ENCODE measurements at places on chromosomes 2 and 18.

DNA sequence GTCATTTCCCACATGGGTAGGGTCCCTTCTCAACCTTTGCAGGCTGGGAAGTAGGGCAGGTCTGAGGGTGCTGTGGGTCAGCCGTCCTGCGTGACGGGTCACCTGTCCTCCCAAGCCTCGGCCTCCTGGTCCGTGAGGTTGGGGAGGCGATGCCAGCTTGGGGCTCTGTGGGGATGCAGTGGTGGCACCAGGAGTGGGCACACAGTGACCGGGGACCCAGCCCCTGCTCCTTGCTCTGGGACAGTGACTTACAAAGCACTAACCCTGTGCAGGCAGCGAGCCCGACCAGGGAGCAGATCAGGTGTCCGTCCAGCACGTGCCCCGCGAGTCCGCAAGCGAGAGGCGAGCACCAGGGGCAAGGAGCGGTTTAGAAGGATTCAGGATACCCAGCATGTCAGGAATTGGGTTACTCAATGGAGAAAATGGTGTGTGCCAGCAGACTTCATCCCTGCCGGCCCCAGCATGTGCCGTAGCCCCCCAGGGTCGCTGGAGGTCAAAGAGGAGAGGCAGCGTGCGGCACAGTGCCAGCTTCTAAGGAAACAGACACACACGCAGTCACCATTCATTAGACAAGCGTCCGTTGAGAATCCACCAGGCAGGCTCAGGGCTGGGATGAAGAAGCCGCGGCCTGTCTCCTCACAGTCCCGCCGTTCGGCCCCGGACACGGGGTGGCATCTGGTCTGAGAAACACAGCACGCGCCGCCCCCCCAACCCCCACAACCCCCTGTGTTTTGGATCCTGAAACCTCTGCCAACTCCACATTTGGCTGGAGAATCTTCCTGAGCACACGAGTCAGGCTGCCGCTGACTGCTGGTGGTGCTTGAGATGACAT, 11.7 kb downstream of the COLEC11 start:
- DNase-seq, result no peak

DNA sequence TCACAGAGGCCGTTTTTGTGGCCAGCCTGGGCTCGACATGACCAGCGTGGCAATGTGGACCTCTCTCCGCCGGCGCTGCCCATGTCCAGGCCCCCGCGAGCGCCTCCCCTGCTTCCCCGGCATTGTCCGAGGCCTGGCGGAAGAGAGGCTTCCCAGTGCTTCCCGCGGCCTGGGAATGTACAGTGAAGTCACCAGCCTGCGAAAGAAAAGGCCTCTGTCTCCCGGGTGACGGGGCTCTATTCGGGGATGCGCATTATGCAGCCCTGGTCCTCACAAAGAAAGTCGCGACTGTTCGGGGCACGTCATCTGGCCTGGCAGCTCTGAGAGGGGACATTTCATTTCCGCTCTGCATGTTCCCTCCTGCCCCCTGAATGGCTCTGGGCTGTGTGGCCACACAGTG, 109.2 kb upstream of the AGAP1 start:
- no peak for DNase-seq

DNA sequence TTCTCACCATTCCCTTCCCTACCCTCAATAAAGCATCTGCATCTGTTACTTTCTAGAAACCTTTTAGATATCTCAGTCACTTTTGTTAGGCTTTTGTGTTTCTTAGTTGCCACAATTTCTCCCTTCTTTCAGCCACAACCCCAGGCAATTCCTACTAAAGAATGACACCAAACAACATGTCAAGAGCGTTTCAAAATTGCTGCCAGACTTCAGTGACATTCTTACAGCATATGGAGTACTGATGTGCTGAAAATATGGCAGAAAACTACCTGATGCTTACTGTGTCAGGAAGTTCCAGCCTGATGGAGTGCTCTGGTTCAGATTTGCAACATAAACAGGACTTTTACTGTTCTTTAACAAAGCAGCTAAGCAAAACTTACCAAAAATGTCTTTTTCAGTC, 957.7 kb upstream of the POU3F3 start:
- no peak for DNase-seq

GRCh38 chr2:237258615-237259014, 155.3 kb downstream of the COL6A3 start:
- no peak for DNase-seq

GRCh38 chr2:197516393-197516761, 511 bp downstream of the MOB4 start:
- no peak for DNase-seq

DNA sequence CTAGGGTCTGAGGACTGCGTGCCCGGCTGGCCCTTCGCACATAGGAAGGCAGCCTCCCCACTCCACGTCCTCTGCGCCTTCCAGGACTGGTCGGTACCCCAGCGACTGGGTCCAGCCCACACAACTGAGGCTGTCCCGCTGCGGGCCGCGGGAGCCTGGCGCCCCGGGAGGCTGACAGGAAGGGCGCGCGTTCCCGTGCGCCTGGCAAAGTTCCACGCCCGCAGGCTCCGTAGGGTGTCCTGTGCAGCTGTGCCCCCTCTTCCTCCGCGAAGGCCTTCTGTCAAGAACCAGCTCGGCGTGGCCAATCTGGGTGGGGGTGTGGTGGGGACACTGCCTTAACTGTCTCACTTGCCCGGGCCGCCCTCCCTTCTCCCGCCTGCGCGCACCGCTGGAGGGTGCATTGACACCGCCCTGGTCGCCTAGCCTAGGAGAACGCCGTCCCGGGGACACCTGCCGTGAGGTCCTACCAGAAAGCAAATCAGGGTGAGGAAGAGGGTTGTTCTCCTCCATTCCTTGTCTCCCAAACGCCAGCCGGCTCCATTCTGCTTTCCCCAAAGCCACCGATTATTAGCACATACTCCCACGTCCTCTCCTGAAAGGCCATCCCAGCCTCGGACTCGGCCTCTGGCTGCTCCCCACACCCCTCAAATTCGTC, 618 bp upstream of the LYPD1 start:
- no peak for DNase-seq

- DNase-seq, result no peak
Measured at GRCh38 chr2:99140860-99141109, 722 bp upstream of the C2orf15 start.

DNA sequence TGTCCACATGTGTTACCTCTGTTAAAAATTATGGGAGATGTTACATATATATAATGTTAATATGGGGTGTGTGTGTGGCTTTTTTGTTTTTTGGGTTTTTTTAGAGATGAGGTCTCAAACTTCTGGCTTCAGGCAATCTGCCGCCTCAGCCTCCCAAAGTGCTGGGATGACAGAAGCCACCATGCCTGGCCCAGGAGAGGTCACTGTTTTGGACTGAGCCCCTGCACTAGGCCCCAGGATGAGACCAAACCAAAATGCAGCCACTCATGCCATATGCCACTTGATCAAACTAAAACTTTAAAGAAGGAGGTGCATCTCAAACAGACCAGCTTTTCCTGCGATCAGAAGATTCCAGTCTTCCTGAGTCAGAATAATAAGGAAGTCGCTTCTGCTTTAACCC, 2.5 kb downstream of the ADI1 start:
- no peak for DNase-seq

DNA sequence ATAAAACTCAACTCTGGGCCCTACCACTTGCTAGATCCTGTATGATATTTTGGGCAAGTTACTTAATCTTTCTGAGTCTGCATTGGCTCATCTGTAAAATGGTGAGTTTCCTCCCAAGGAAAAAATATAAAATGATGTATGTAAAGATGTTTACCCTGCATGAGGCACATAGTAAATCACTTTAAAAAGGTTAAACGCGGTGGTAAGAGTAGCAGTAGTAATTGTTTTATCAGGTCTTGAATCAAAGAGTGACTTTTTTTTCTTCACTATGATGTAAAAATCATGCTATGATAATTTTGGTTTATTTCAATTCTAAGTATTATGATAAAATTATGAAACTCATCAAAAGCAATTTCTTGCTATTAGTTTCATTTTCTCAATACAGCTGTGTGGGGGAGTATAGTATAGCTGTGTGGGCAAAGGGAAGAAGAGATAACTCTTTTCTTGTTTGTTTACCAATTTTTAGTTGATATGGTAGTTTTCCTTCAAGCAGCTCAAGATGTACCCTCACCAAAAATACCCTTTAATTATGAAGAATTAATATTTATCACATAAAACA, 10.7 kb downstream of the ARHGAP15 start:
- no peak for DNase-seq

DNA sequence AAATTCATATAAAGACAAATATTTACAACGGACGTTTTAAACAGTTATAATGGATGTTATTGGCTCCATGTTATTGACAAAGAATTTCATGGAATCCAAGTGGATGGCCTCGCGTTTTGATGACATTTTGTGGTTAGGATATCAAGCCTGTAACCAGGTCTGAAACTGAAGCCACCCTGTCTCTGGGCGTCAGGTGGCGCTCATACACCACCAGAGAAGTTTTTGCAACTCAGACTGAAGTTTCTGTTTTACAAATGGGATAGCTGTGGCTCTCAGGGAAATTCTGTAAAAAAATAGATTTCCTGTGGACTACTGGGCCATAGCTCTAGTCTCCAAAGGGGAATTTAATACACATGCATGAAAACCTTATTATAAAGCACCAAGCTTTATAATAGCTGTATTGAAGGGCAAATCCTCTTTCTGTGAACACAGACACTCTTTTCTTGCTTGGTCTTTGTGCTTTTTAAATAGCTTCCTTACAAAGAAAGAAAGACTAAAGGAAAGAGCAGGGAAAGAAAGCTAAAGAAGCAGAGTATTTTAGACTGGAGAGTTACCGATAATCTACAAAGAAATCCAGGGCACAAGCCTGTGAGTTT, 86.7 kb downstream of the C18orf54 start:
- peak; percentile 16 for DNase-seq

DNA sequence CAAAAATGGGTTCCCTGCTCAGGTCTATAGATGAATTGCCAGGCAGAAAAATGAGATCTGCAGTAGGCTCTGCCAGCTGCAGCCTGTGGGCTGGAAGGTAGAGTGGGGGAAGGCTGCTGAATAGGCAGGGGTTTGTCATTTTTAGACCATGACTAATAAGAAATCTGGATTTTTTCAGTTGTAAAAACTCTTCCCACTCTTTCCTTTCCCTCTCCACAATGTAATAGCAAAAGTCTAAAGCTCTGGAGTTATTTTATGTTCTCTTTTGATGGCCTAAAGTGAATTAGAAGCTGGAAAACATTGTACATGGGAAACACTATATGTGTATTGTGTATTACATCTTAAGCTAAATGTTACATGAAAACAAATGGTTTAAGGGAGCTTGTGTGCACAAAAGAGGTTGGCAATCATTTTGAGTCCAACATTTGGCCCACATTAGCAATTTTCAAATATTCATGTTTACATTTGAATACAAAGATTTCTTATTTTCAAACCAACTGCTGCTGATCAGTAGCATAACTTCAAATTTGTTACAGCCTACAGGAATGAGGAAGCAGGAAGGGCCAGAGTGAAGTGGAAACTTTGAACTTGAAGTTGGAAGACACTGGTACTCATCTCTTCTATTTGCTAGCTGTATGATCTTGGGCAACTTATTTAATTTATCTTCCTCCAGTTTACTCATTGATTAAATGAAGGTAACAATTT, 407.1 kb downstream of the SLC4A3 start:
- DNase-seq, result no peak

- no peak for DNase-seq
Measured at GRCh38 chr2:200922439-200922838, 33.3 kb downstream of the NIF3L1 start.

DNA sequence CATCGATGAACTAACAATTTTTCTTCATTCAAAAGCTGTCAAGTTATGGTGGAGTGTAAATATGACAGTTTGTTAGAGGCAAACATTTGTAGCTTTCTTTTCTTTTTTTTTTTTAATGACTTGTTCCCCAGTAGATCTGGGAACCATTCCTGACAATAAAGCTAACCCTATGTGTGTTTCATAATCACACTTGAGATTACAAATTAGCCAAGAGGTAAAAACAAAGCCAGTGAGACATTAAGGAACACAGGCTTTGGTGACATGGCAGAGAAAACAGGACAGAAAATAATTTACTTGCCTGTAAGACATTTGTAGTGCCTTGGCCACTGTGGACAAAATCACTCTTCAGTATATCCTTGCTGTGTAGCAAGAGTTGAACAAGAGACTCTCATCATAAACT, 135.9 kb downstream of the UBE2E3 start:
- DNase-seq, result no peak

GRCh38 chr2:193428336-193428818, 1233.6 kb upstream of the TMEFF2 start:
- no peak for DNase-seq

- DNase-seq, result no peak
Measured at GRCh38 chr2:31199206-31199605, 18.1 kb downstream of the CAPN14 start.

DNA sequence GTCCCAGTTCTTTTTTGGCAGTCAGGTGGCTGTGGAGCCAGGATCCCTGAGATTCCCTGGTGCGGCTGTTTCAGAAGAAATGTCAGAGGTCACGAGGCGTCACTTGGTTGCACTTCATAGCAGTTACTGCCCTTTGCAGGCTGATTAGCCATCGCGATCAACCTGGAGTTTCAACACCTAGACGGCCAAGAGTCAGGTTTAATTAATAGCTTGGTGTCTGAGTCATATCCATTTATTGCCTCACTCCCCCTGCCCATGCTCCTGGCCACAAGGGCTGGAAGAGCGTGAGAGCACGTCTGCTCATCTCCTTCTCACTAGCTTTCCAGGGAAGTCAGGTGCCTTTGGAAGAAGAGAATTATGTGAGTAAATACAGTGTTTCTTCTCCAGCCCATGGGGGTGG, 552.3 kb downstream of the TSN start:
- no peak for DNase-seq

DNA sequence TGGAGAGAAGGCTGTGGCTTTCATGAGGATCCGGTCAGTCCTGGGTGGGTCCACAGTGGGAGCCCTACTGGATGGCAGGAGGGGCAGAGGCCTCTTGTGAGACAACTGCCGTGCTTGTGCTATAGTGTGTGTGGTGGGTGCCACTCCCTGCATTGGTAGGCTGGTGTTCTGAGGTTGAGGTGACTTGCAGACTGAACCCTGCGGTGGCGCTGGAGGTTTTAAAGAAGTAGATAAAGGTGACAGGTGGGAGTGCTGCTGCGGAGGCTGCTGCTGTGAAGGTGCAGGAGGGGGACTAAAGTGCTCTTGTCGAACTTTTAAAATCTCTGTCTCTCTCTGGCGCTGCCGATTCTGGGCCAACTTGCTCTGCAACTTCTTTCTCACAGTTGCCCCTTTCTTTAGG, 29.7 kb downstream of the INO80D start:
- no peak for DNase-seq

DNA sequence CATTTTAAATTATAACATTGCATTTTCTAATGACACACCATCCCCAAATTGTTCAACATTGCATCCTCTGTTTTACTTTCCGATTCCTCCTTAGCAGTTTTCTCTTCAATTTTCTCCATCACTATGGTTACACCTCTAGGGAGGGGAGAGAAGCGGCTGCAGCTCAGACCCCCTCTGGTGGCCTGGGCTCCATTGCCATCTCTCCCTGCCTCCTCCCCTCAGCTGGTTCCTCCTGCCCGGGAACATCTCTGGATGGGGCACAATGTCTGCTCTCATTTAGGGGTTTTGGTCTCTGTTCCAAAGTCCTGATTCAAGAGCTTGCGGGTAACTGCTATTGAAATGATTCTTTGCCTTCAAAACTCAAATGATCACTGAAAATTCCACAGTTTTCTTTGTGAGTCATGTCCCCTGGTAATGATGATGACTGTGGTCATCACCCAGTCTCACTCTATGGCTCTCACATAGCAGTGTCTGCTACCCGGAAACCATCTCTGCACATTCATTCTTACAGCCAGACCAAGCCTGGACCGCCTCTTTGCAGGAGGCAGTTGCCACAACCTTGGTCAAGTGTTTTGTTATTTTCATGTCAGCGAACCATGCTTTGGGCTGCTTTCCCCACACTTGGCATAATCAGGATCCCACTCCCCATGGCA, 263.9 kb downstream of the ALPK2 start:
- no peak for DNase-seq
